ENCODE measurements at places on chromosomes 6 and 20. TPM values are rescaled to one million over a fixed set of nuclear protein-coding genes. Genes with fewer than 3 reads are reported as not detected.

The ADGRF4 gene
- 1.3 TPM for polyA plus RNA-seq

The TREML2 gene
- polyA plus RNA-seq, result 0.08 TPM

The SIRPA gene
- 32.3 TPM for polyA plus RNA-seq

The PBOV1 gene
- not detected for polyA plus RNA-seq

The HLA-DQB1 gene
- polyA plus RNA-seq, result not detected
